ENCODE measurements at places on chromosomes 3 and 15.

GRCh38 chr15:48719668-48720067, 74.2 kb upstream of the FBN1 start:
- DNase-seq, result no peak

- DNase-seq, result no peak
These were observed 793.8 kb downstream of the TBL1XR1 start for GRCh38 chr3:176403531-176403930.

- no peak for DNase-seq
These were observed 169.0 kb downstream of the GHSR start for GRCh38 chr3:172279191-172279640.

DNA sequence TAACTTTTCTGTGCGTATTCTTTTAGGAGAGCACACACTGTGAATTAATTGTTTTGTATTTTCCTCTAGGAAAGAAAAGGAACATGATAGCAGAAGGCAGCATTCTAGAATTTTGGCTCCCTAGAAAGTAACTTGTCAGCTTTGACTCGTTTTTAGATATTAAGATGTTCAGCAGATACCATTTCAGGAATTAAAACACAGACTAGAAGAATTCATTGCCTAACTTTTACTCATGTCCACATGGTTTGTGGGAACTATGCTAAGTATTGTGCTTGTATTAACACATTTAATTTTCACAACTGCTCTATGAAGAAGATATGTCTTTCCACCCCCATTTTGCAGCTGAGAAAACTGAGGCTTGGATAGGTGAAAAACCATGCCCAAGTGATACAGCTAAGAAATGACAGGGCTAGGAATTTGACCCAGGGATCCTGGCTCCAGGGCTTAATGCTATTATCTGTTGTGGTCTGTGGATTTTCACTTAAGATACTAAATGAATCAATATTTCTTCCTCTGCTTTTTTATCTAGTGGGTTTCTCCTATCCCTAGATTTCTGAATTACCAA, 128.8 kb downstream of the MITF start:
- no peak for DNase-seq

DNA sequence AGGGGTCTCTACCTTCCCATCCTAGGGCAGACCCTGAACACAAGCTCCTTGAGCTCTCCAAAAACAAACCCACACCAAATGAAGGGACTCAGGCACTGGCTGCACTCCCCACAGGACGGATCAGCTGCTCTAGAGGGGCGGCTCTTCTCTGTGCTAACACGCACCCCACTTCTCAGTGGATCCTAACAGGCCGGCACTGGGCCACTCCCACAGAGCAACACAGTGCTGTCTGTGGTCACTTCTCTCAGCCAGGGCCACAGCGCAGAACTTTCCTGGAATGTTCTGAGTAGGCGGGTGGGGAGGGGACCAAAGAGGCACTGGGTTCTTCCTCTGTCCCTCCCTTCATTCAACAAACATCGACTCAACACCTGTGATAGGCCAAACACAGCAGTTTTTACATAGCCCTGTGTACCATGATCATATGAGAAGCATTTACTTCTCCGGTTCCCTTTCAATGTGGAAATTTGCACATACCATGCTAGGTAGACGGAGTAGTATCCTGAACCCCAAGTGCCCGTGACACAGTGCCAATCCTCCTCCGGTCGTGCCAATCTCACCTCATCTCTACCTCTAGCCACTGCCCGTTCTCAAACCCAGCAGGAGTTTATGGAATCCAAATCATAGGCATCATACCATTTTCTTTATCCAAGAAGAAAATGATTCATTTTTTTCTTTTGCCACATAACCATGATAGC, 98.1 kb downstream of the LRIG1 start:
- DNase-seq, result no peak

- DNase-seq, result no peak
These were observed 148.7 kb downstream of the SI start for GRCh38 chr3:164929642-164930041.

GRCh38 chr3:53493963-53494791, at the start of gene CACNA1D:
TSS of gene CACNA1D (plus strand) at chr3:53494611. CDS start at chr3:53495167, 556 bp downstream.
- no peak for DNase-seq

DNA sequence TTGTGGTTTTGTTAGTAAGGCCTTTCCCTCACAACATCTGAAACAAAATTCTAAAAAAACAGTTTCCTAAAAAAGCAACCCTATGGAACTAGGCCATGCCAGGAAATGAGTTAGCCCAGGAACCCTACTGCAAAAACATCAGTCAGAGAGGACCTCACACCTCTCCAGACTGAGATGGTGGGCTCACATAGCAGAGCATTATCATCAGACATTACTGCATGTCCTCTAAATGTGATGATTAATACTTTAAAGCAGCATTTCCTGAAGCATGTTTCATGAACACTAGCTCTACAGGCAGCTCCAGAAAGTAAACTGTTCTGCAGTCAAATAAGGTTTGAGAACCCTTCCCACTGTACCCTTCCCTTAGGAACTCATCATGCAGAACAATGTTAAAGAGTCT, 232.3 kb upstream of the MRPL3 start:
- no peak for DNase-seq

- DNase-seq, result no peak
These were observed 104.2 kb downstream of the MYH15 start for GRCh38 chr3:108406063-108406660.

DNA sequence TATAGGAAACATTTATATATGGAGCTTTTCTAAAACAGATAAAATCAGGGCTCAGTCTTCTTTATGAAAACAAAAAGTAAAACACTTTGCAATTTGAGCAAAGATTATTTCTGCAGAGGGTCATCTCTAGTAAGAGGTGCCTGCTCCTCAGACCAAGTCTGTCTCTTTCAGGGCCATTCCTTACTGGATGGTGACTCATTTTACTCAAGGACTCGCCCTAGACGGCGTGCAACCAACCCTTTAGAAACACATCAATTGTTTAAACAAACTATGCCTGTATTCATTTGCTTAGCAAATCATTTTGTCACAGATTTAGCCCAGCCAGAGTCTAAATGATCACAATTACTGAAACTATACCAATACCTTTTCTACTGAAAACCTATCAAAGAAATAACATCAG, 242.8 kb upstream of the ICE2 start:
- no peak for DNase-seq

- peak; percentile 33 for DNase-seq
These were observed 61.4 kb upstream of the ARHGEF26 start for GRCh38 chr3:154059833-154060232.

DNA sequence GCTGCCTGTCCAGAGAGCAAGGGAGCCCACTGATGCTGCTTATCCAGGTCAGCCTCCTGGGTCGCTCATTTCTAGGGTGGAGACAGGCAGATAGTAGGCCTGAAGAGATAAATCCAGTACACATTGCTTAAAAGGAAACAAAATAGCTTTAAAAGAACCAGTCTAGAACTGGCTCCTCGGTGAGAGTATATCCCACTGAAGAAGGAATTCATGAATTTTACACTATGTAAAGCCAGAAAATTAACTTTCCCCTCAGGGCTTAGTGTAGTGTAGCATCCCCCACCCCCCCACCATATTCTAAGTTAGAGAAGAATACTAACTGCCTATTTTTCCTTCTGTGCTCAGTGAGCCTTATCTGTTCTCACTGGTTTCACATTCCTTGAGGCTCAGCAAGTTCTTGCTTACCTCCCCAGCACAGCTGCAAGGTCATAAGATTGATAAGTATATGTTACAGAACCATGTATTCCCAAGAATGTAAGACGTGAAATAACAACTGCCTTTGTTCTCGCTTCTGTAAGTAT, 30.5 kb upstream of the NOX5 start:
- no peak for DNase-seq

- DNase-seq, result no peak
These were observed 357.5 kb upstream of the CADM2 start for GRCh38 chr3:84601303-84601702.

- DNase-seq, result no peak
These were observed 248.2 kb downstream of the TBC1D5 start for GRCh38 chr3:17494117-17494809.

- no peak for DNase-seq
These were observed 3.0 kb downstream of the PLSCR4 start for GRCh38 chr3:146247911-146248310.

- DNase-seq, result no peak
These were observed 367.2 kb downstream of the CNTN4 start for GRCh38 chr3:2465842-2466241.

- no peak for DNase-seq
These were observed 12.8 kb upstream of the GATA2 start for GRCh38 chr3:128505771-128506170.

GRCh38 chr15:19973718-19974117, 567.9 kb downstream of the GOLGA6L6 start:
- DNase-seq, result no peak

GRCh38 chr3:15331606-15332404, 581 bp downstream of the SH3BP5 start:
- peak; percentile 63 for DNase-seq

GRCh38 chr3:61820306-61820992, 259.1 kb downstream of the PTPRG start:
- no peak for DNase-seq

DNA sequence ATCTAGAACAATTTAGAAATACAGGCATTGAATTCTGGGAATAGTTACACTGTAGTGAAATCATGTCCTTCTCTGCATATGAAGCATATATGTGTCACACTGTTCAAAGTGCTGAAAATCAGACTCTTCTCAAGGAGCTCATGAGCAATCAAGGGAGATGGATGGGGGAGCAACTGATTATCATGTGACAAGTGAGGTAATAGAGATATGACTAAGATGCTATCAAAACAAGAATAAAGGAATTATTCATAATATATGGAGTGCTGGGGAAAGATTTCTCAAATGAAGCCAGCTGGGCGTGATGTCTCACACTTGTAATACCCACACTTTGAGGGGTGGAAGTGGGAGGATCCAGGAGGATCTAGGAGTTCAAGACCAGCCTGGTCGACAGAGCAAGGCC, 74.9 kb upstream of the CHRNB4 start:
- DNase-seq, result no peak

DNA sequence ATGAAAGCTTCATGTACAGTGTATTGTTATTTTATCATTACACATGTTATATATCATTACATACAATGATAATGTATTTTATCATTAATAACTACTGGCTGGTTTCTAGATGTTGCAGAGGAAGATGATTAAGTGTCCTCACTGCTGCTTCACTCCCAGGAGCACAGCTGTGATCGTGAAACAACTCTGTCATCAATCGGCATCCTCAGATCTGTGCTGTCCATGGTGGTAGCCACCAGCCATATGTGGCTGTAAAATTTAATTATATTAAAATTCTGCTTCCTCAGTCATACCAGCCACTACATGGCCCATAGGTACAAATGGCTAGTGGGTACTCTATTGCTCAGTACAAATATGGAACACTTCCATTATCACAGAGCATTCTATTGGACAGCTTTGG, 379.4 kb upstream of the CFAP20DC start:
- DNase-seq, result no peak

- no peak for DNase-seq
These were observed 31.2 kb downstream of the GOLGB1 start for GRCh38 chr3:121718205-121718846.

DNA sequence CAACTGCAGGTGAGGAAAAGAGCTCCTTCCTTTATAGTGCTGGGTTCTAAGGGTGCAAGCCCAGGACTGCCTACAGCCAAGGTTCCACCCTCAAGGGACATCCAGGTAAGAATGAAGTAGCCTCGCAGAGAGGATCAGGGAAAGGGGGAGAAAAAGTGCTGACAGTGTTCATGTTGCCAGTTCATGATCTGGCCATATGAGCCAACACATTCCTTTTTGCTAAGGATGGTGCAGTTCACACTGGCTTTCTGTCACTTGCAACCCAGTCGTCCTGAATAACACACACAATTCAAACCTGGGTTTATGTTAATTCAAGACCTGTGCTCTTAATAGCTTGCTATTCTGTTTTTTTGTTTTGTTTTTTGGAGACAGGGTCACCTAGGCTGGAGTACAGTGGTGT, 9.0 kb downstream of the CLN6 start:
- DNase-seq, result no peak

DNA sequence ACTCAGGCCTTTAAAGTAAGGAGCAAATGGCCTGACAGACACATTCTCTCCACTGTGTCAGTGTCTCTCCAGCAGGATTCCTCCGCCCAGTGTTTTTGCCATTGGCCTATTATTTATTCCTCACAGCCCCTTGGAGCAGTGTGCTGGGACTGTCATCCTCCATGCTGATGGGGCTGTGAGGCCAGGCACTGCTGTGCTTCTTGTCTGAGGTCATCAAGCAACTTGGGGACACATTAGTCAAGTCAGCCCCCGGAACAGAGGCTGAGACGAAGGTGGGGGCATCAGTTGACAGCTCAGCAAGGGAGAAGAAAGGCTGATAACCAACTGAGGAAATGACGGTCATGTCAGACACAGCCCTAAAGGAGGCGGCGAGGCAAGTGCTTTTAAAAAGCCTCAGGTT, 67.4 kb downstream of the XXYLT1 start:
- no peak for DNase-seq

DNA sequence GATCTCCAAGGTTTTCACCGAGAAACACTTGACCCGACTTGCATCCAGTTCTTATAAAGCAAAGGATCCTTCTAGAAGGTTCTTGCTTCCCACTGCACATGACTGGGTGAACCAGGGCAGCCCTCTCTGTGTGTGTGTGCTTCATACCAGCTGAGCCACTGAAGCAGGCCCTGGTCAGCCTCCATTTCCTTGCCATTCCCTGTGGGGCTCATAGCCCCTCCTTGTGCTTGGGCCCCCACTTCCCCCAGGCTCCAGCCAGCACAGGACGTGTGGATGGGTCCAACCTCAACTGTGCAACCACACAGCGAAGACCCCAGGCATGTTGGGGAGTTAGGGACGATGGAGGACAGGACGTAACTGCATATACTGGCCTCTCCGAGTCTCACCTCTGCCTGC, 15.5 kb downstream of the KLF15 start:
- DNase-seq, result no peak

GRCh38 chr3:14057701-14058100, 67.0 kb downstream of the CHCHD4 start:
- DNase-seq, result no peak

GRCh38 chr3:54104084-54104483, 18.3 kb upstream of the CACNA2D3 start:
- no peak for DNase-seq

- peak; percentile 31 for DNase-seq
These were observed 10.8 kb upstream of the VPS33B start for GRCh38 chr15:91032919-91033803.

DNA sequence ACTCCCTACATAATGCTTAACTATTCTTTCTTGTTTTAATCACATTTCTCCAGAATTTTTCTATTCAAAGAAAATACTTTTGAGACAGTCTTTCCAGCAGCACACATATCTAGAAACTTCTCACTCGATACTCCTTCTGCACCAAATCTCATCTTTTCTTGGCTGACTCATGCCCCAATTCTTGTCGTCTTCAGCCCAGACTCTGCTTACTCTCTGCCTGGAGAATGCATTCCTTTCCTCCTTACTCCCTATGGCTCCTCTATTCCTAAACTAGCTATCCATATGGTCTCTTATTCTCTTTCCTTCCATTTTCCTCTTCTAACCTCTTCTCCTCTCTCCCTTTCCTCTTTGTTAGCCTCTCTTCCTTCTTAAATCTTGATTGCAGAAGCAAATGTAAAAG, 158.7 kb downstream of the GBE1 start:
- no peak for DNase-seq

GRCh38 chr15:90022345-90022744, 21.2 kb downstream of the ZNF710 start:
- DNase-seq, result no peak

All from Ammon's horn (tissue), 1 donor.